ENCODE measurements at places on chromosomes 11 and 22. TPM values are rescaled to one million over a fixed set of nuclear protein-coding genes. Genes with fewer than 3 reads are reported as not detected.

GRCh38 chr11:134266841-134267251, 9.3 kb upstream of the GLB1L3 start:
- DNase-seq: no peak

DNA sequence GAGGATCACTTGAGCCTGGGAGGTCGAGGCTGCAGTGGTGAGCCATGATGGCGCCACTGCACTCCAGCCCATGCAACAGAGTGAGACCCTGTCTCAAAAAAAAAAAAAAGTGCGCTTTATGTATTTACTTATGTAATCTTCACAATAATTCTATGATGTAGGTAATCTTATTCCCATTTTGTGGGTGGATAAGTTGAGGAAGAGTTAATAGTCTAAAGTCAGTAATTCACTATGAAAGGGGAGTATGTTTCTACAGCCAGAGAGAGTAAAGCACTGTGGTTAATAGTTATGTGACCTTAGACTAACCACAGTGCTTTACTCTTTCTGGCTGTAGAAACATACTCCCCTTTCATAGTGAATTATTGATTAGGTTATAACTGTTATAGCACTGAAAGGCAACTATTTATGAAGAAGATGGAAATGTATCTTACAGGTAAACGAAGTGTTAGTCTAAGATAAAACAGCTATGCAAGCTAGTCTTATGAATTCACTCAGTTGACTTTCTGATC, 11.9 kb downstream of the CTR9 start:
- no peak for DNase-seq

DNA sequence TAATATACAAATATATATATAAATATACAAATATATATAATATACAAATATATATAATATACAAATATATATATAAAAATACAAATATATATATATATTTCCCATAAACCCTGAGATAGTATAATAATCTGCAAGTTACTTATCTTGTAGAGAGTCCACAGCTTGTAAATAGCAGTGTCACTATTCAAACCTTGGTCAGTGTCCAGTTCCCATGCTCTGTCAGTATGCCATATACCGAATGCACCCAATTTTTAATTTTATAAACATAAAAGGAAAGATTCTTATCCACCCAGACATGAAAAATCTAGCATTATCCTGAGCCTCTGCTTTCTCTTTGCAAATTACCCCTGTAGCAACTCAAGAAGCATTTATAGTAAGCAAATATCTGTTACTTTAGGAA, 21.6 kb upstream of the CTSC start:
- DNase-seq: no peak

DNA sequence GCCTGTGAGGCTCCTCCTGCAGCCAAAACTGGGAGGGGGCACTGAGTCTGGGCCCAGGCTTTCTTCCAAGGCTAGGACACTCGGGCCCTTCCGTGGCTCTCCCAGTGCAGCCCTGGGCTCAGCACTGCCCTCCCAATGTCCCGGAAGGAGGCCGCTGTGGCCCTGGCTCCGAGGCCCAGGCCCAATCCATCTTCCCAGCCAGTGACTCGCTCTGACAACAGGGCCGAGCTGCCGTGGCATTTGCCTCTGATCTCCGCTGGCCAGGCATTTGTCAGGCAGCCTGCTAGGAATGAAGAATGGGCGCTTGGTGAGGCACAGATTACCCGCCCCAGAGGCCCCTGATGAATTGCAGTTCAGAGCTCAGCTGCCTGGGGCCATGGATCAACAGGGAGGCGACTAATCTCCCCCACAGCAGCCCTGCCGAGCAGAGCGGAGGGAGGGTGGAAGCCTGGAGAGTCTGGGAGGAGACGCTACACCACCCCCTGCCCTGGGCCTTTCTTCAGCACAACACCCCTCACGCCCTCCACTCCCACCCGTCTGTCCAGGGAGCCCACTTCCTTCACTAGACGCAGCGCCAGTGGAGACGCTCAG, 8.3 kb downstream of the FXYD2 start:
- DNase-seq: no peak

- no peak for DNase-seq
Measured at GRCh38 chr22:39746600-39747262, 146.8 kb downstream of the ENTHD1 start.

DNA sequence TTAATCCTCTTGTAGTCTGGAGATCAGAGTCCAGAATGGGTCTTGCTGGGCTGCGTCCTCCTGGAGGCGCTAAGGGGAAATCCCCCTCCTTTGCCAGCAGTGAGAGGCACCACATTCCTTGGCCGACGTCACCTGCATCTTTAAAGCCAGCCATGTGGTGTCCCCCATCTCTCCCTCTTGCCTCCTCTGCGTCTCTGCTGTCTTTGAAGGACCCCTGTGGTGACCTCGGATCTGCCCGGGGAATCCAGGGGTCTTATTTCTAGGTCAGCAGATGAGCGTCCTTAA, 27.2 kb upstream of the PARVB start:
- no peak for DNase-seq

DNA sequence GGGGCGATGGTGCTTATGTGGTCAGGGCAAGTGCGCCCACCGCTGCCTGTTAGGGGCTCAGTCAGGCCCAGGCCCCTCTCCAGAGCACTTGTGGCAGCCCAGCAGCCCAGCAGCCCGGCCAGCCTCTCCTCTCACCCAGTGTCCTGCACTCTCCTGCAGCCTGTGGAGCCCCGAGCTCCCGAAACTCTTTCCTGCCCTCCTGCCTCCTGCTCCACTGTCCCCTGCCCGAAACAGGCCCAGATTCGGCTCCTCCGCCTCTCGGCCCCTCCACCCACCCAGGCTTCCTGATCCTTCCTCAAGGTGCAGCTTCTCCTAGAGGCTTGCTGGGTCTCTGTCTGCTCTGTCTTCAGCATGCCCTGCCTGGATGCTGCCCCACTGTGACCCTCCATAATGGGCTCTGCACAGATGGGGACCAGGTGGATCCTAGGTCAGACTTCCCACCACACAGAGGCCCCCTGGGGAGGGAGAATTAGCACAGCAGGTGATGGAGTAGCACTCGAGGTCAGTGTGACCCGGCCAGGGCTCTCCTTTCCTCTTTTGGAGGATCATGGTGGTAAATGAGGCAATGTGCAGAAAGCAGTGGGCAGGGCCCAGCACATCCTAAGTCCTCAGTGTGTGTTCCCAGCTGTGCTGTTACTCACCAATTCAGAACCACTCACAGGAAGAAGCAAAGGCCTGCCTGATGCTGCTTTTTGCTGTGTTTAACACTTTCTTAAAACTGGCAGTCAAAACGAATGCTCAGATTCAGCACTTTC, 18.6 kb upstream of the NAP1L4 start:
- no peak for DNase-seq

DNA sequence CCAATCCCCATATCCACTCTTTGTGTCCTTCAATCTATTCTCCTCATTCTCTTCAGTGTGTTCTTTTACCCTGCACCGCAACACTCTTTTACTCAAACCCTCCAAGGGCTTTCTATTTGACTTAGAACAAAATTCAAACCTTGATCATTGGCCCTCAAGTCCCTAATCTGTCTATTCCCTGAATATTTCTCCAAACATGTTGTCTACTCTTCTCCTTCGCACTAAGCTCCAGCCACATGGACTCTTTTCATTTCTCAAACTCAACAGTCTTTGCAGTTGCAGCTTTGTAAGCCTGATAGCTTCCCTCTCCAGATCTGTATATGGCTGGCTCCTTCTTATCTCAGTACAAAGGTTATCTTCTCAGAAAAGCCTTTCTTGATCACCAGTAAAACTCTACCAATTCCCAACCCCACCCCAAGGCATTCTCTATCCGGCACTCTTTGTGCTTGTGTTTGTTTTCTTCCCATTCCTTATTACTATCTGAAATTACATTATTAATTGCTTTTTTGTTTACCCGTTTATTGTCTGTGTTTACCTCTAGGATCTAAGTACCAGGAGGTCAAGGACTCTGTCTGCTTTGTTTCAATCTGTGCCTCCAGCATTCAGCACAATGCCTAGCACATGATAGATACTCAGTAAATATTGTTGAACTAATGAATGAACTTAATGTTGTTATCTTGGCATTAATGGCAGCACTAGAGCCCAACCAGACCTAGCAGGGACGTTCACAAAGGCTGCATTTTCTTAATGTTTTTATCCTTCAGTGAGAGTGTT, 147.4 kb downstream of the BBOX1 start:
- DNase-seq: no peak

DNA sequence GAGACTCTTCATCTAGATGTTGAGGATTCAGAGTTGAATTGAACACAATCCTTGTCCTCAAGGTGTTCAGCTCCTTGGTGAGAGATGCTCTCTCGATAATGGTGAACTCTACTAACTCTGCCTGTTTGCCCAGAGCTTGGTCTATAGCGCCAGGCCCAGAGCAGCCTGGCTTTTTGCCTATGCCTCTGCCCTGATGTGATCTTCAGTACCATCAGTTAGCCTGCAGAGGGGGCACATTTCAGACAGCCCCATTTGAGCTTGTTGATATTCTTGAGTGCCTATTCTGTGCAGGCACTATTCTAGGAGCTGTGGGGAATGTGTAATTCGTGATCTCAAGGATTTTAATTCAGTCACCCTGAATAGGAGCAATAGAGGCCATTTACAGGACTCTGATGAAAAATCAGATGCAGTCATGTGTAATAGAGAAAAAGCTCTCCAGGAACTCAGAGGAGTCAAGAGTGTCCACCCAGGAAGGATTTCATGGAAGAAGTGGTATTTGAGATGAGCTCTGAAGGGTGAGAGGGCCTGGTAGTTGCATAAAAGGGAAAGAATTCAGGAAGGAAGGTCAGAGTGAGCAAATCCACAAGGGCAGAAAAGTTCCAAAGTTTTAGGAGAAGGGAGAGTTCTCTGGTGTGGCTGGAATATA, 19.3 kb downstream of the GTPBP1 start:
- DNase-seq: no peak

- DNase-seq: no peak
Measured at GRCh38 chr11:72724021-72724551, 28.1 kb downstream of the ARAP1 start.

- no peak for DNase-seq
Measured at GRCh38 chr11:111189466-111189865, 56.1 kb upstream of the POU2AF2 start.

- DNase-seq: no peak
Measured at GRCh38 chr22:19488884-19489843, 9.4 kb downstream of the CDC45 start.

GRCh38 chr11:61027141-61027840, 55.8 kb downstream of the CD6 start:
- DNase-seq: no peak

DNA sequence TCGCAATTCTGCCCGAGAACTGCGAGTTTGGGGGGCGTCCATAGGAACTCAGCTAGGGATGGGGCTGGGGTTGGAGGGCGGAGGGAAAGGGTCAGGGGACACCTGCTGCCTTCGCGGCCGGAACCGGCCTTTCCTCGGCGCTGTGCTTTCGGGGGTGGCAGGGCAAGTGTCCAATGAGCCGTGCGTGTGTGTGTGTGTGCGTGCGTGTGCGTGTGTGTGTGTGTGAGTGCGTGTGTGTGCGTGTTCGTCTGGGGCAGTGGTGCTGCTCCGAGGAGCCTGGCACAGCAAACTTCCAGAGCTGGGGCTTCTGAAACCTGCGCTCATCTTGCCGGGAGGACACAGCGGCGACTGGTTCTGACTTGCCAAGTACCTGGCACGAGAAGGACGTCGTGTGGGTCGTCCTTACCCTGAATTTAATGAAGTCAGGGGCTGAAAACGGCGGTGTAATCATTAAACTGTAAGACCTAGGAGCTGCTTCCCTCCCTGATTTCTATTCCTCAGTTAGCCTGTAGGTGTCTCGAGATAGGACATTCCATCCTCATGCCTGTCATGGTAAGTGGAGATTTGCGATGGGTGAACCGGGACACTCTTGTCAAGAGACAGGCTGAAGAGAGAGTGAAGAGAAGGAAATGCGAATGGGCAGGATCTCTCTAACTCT, 27.0 kb upstream of the AMOTL1 start:
- no peak for DNase-seq

DNA sequence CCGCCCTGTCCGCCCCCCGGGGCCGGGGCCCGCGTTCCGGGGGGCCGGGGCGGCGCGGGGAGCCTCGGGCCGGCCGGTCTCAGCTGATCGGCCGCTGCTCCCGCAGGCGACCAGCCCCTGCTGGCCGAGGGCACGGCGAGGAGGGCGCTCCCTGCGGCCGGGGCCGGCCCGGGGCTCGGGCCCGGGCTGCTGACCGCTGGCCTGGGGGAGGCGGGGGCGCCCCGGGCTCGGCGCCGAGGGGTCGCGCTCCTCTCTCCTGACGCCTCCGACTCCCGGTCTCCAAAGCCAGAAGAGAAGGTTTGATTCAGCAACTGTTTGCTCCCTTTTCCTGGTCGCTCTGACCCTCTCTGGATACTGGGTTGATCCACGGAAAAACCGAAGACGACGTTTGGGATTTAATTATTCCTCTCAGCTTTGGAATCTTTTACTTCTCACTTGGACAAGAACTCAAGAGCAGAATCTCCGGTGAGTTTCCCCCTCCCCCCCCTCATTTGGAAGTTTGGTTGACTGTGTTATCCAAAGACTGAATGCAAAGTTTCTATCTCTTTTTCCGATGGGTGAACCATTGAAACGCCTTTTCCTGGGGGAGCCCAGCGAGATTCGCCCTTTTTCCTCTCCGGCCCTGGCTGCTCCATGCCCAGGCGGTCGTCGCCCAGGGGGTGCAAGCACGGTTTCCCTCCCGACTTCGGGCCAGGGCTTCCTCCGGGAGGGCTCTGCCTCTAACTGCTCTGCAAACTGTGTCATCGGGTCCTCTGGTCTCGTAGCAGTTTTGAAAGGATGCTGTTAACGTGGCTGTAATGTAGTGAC, 725 bp downstream of the KDM2A start:
- DNase-seq: no peak

- no peak for DNase-seq
Measured at GRCh38 chr11:76709756-76710155, 39.2 kb upstream of the LRRC32 start.

DNA sequence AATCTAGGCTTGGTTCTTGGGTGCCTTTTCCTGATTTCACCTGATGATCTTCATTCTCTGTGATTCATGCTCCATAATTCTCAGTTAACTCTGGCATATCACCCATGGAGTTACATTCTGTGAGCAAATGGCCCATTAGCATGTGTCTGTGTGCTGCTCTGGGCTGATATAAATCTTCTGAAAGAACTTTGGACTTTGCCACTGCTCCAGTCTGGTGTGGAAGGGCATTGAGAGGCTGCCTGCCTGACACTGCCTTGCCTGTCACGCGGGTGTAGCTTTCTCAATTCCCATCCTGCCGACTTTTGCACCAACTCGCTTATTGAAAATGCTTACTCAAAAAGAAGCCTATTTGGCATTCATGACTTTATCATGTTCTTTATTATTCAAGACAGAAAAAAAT, 42.2 kb downstream of the FAT3 start:
- DNase-seq: no peak

Gene MGAT3
- total RNA-seq: 9.4 TPM

Gene SLC6A5
- not detected for total RNA-seq

Gene THY1
- total RNA-seq: 11.3 TPM

Gene SLCO2B1
- total RNA-seq: 0.54 TPM

Gene LMO2
- total RNA-seq: 0.70 TPM

Gene MUC5AC
- total RNA-seq: not detected

Gene RASL10A
- not detected for total RNA-seq

Gene MRGPRE
- not detected for total RNA-seq

Gene PANX2
- total RNA-seq: 1.6 TPM
